ENCODE measurements at places on chromosomes 16 and 17.

DNA sequence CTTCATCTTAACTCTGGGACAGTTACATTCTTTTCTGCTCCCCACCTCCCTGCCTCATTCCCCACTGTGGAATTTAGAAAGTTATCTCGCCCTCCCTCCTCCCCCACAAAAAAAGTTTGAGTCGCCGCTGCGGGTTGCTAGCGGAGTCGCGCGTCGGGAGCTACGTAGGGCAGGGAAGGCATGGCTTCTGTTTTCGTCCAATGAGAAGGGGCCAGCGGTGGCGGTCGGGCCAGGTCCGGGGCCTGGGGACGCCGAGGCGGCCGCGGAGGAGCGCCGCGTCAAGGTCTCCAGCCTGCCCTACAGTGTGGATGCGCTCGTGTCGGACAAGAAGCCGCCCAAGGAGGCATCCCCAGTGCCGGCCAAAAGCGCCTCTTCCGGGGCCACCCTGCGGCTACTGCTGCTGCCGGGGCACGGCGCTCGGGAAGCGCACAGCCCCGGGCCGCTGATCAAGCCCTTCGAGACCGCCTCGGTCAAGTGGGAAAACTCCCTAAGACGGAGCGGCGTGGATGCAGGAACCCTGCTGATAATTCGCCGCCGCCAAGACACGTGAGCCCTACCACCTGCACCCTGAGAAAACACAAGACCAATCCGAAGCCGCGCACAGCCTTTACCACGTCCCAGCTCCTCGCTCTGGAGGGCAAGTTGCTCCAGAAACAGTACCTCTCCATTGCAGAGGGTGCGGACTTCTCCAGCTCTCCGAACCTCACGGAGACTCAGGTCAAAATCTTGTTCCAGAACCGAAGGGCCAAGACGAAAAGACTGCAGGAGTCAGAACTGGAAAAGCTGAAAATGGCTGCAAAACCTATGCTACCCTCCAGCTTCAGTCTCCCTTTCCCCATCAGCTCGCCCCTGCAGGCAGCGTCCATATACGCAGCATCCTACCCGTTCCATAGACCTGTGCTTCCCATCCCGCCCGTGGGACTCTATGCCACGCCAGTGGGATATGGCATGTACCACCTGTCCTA is 8.9 kb downstream of the OR4D1 start:
- no peak for DNase-seq

GRCh38 chr17:66810951-66811682 is 23.8 kb upstream of the CACNG5 start:
- DNase-seq = no peak

GRCh38 chr17:8900626-8901585 is 33.4 kb upstream of the PIK3R6 start:
- no peak for DNase-seq

DNA sequence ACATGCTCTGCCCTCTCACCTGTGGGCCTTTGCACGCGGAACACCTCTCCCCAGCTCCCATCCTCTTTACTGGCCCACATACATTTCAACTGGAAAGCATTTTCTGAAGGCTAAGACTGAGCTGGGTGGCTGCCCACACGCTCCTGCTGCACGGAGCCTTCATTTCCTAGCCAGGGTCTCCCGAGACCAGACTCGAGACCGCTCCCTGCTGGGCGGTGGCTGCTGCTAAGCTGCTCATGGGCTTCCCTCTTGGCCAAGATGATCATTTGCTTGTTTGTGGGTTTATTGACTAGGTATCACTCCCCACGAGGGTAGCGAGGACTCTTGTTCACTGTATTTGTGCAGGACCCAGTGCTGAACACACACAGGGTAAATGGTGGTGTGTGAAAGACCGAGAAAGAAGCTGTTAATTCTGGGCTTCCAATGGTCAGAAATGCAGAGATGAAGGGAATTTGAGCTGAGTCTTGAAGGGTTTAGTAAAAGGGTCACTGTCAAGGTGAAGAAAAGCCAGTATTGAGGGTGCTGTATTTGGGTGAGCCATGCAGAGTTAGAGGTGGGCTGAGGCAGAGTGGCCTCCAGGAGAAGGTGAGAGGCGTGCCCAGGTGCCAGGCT is 907 bp downstream of the TRAPPC2L start:
- DNase-seq = peak; percentile 81

GRCh38 chr16:13897806-13898205 is 22.1 kb upstream of the ERCC4 start:
- DNase-seq = no peak

- DNase-seq = peak; percentile 47
Measured at GRCh38 chr16:10957771-10958482, 13.6 kb downstream of the CLEC16A start.

- DNase-seq = no peak
Measured at GRCh38 chr17:59154721-59155438, at the start of gene SKA2. SKA2 (minus strand) TSS chr17:59155186; CDS start chr17:59155163, 23 bp downstream.

- DNase-seq = no peak
Measured at GRCh38 chr16:67731753-67732095, 12.6 kb upstream of the GFOD2 start.

DNA sequence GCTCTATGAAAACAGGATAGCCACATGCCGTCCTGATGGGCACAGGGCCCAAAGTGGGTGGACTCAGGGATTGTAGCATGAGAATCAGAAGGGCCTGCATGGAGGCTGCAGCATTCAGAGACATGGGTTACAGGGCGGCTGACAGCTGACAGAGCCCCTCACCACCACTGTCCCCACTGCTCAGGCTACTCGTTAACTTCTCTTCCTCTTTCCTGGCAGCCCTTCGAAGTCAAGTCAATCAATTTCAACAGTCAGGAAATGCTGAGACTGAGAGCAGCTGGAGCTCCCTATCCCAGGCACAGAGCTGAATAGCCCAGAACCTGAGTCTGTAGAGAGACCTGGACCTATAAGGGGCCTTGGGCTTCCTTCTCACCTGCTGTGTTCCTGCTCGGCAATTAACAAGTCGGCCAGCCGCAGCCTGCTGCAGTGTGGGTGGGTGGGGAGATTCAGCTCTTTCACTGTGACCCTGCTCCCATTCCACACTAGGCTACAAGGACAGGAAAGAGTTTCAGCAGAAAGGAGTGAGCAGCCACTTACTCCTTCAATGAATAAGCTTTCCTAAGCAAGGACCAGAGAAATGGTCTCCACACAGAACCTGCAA is 76.9 kb downstream of the TEX14 start:
- peak; percentile 23 for DNase-seq

DNA sequence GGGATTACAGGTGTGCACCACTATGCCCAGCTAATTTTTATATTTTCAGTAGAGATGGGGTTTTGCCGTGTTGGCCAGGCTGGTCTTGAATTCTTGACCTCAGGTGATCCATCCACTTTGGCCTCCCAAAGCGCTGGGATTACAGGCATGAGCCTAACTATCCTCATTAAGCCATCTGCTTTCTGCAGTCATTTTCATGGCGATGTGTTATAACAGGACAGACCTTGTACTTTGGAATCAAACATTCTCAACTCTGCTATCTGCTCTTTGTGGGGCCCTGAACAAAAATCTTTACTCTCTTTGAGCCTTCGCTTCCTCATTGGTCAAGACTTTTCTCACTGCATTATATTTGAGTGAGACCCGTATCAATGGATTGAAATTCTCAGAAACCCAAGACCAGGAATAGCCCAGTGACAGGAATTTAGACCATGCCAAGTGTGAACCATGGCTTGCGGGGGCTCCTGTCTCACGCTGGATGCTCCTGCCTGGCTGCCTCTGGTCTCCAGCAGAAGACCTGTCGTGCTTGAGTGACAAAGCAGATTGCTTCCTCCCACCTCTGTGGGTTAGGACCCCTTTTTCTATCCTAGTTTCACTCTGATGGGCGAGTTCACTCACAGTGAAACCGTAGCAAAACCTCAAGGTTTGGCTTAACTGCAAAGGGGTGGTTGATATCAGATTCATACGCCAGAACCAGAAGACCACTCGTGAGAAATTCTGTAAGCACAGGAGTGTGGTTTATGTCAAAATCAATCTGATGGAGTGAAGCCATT is 519.1 kb downstream of the MAF start:
- no peak for DNase-seq

- DNase-seq = no peak
Measured at GRCh38 chr16:84780544-84781376, 39.0 kb upstream of the CRISPLD2 start.

DNA sequence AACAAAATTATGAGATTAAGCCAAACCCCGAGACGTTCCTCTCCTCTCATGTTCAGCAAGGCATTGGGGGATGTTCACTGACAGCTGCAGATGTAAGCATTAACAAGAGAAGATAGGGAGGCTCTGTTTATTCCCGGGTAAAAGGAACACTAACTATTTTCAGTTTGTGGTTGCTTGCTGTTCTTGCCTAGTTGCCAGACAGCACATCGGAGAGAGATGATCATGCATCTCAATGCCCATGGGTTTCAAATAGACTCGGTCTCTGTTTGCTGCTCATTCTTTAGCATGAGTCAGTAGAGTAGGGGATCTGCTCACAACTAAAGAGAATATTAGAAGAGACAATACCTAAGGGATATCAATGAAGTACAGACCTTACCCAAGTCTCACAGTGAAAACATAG is 78.3 kb downstream of the TMEM100 start:
- DNase-seq = no peak

GRCh38 chr16:49409121-49409520 is 35.5 kb downstream of the C16orf78 start:
- DNase-seq = no peak

GRCh38 chr16:79634298-79634697 is 33.8 kb upstream of the MAF start:
- DNase-seq = no peak

DNA sequence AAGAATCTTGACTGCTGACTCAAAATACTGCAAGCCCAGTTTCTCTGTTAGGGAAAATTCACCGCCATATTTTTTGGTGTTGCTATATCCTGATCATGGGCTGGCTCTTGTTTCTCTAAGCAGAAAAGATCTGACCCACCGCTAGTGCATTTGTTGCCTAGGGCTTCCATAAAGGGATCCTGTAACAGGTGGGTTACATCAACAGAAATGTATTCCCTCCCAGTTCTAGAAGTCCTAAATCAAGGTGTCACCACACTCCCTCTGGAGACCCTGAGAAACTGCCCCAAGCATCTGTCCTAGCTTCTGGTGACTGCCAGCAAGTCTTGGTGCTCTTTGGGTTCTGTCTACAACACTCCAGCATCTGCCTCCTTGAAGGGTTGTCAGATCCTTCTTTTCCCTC is 99.7 kb downstream of the MAF start:
- DNase-seq = no peak

GRCh38 chr16:11015076-11015475 is 70.7 kb downstream of the CLEC16A start:
- DNase-seq = no peak

DNA sequence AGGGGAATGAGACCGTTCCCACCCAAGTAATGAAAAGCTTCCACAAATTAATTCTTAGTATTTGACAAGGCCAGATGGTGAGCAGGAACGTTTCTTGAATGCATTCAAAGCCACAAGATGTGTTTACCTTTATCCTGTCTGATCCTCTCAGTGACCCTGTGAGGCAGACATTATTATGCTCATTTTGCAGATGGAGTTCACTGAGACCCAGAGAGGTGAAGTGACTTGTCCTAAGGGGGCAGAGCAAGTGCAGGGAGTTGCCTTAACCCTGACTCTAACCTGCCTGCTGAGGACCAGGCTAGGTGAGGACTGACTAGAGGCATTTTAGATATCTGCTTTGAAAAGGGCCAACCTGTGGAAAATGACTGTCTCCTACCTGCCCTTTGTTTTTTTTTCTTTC is 156.7 kb downstream of the HAPSTR1 start:
- no peak for DNase-seq

GRCh38 chr17:74369221-74369620 is 1.9 kb downstream of the GPR142 start:
- peak; percentile 35 for DNase-seq

- no peak for DNase-seq
Measured at GRCh38 chr17:70848785-70849184, 679.5 kb downstream of the KCNJ2 start.

DNA sequence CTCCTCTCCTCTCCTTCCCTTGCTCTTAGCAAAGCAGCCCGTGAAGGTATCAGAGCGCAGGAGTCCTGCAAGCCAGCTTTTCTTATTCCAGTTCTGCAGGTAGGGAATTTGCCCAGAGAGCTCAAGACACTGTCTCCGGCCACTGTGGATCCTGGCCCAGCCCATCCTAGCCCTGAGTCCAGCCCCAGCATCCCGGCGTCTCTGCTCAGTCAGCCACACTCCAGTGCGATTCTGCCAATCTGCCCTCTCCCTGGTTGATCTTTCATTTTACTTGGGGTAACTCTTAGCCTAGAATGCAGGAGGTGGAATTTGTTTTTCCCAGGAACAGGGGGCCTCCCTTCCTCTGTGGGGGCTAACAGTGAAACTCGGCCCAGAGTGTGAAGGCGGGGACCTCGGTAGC is 176.9 kb upstream of the GSE1 start:
- DNase-seq = no peak

- DNase-seq = no peak
Measured at GRCh38 chr16:71472051-71472450, 10.0 kb upstream of the ZNF23 start.

DNA sequence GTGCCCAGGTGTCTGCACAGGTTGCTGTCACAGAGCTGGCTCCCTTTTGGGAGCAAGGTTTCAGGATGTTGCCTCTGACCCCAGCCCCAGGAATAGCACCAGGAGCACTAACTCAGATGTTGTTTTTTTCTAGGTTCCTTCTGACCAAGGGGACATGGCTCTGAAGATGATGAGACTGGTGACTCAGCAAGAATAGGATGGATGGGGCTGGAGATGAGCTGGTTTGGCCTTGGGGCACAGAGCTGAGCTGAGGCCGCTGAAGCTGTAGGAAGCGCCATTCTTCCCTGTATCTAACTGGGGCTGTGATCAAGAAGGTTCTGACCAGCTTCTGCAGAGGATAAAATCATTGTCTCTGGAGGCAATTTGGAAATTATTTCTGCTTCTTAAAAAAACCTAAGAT is 28.1 kb downstream of the SCPEP1 start:
- peak; percentile 62 for DNase-seq
